GM13977 (cell line): ENCODE measurements at places on chromosomes 5 and 9.

DNA sequence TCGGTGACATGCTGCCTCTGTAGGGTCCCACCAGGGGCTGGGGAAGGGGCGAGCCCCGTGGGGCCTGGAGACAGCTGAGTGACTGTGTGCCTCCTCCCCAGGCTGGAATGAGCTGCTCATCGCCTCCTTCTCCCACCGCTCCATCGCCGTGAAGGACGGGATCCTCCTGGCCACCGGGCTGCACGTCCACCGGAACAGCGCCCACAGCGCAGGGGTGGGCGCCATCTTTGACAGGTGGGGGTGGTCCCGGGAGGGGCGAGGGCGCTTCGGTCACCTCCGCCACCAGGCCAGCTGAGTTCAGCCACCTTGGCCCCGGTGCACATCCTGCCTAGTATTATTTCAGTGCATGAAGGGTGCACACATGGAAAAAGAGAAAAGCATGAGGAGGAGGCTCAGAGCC lies 102.8 kb downstream of the RXRA start:
- DNase-seq, result no peak

DNA sequence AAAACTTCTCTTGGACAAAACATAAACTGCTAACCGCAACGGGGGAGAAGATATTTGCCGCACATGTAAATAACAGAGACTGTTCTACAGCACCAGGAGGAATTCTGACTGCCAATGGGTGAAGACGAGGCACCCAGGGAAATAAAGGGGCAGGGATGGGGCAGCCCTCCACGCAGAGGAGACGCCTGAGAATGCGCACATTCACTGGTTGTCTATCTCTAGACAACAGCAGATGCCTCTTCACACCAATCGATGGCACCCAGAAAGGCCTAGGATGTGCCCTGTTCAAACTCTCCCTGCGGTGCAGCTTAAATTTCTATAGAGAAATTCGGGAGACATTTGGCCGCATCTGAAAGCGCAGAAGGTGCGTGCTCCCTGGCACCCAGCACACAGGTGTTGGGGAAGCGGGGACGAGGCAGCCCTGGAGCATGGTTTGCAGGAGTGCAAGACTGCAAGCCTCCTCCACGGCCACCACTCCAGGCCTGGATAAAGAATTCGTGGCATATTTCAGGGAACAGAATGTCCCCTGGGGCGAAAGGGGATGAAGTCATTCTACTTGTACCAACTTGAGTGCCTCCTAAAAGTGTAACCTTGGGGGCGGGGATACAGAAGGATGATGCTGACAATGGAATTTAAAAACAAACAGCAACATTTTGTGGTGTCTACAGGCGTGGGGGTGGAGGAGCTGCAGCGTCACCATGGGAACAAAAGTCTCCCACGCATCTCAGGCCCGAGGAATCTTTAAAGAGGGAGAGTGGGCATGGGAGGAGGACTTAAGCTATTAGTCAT lies 6.3 kb upstream of the IRX2 start:
- DNase-seq, result no peak

GRCh38 chr5:14450018-14450524 lies 131.5 kb upstream of the OTULINL start:
- DNase-seq, result peak; percentile 50

- no peak for DNase-seq
These were observed 80.1 kb downstream of the SPTLC1 start for GRCh38 chr9:92035146-92035545.

DNA sequence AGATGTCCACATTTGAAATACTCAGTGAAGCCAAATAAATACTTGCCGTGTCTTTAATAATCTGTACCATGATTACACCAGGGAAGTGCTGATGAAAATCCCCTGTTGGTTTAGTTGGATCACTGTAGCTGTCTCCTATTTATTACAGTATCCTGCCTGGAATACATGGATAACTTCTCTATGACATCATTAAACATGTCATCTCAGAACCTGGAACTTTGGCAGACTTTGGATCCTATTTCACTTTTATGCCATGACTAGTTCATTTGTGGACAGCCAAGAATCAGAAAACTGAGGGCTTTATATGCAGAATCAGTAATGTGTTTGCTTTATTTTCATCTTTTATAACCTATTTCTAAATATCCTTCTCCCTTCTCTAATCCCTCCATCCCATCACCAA lies at the start of gene TXNDC8:
Gene TXNDC8, minus strand, starts transcription at position 137 of the 400 bp plus-strand sequence.
- DNase-seq, result no peak

- no peak for DNase-seq
These were observed 172.1 kb downstream of the GADD45G start for GRCh38 chr9:89776795-89777525.

GRCh38 chr9:127022913-127023660 lies 99.3 kb downstream of the ANGPTL2 start:
- DNase-seq, result no peak

- no peak for DNase-seq
These were observed 59.1 kb upstream of the GLIS3 start for GRCh38 chr9:4359016-4359415.

DNA sequence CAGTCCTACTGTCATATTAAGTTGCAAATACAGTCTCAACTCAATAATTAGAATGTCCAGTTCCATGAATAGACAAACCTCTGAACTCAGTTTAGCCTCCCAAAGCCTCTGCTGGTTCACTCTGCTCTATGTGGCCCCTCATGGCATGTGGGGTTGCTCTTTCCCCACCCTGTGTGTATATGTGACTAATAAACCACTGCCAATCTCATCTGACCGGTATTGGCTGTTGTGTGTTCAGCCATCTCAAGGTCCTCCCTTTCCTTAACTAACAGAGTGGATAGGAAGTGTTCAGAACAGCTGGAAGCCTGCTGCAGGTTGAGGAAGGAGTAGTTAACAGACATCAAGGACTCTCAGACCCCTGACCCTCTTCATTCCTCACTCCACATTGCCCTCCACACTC lies 55.3 kb downstream of the IL33 start:
- DNase-seq, result no peak

GRCh38 chr9:5696884-5697283 lies 68.0 kb downstream of the RIC1 start:
- peak; percentile 23 for DNase-seq
